Myometrial cell (primary cell): ENCODE measurements at places on chromosomes 6 and 20. TPM values are rescaled to one million over a fixed set of nuclear protein-coding genes. Genes with fewer than 3 reads are reported as not detected.

The MUC21 gene
- total RNA-seq: not detected in 2 replicates

The CST4 gene
- total RNA-seq: not detected in 2 replicates

The OR2H2 gene
- not detected in 2 replicates for total RNA-seq

The FAM83B gene
- not detected in 2 replicates for total RNA-seq

The LY6G6D gene
- total RNA-seq: not detected in 2 replicates

The ZSWIM1 gene
- total RNA-seq: 7.8 and 12.2 TPM in 2 replicates
